ENCODE measurements at places on chromosomes 2 and 18.
A peak's percentile ranks its signal among the peaks of the same experiment; 100 is the strongest.

DNA sequence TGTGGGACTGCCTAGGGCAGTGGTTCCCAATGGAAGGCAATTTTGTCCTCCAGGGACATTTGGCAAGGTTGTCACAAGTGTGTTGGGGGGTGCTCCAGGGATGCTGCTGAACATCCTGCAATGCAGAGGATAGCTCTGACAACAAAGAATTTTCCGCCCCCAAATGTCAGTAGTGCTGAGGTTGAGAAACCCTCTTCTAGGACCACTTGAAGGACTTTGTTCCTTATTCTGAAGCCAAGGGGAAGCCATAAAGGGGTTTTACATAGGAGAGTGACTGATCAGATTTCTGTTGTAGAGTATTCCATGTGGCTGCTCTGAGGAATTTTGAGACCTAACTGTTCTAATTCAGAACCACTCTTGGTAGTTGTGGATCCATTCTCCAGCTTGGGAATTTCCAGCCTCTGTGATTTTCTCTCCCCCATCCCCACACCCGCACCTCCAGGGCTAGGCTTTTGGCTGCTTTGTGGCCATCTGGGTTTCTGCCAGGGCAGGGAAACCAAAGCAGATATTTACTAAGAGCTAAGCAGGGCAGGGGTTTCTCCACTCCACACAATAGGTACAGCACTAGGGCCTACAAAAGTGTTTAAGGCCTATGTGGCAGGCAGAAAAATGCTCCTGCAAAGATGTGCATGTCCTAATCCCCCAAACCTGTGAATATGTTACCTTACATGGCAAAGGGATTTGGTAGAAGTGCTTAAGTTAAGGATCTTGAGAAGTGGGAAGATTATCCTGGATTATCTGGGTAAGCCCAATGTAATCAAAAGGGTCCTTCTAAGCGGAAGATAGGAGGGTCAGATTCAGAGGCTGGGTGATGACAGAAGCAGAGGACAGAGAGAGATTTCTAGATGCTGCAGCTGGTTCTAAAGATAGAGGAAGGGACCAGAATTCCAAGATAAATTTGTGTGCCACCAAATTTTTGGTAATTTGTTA is 135.4 kb downstream of the TMEM17 start:
- peak; percentile 12 for DNase-seq

- DNase-seq, result no peak
Measured at GRCh38 chr2:54687595-54688152, 35.8 kb upstream of the EML6 start.

DNA sequence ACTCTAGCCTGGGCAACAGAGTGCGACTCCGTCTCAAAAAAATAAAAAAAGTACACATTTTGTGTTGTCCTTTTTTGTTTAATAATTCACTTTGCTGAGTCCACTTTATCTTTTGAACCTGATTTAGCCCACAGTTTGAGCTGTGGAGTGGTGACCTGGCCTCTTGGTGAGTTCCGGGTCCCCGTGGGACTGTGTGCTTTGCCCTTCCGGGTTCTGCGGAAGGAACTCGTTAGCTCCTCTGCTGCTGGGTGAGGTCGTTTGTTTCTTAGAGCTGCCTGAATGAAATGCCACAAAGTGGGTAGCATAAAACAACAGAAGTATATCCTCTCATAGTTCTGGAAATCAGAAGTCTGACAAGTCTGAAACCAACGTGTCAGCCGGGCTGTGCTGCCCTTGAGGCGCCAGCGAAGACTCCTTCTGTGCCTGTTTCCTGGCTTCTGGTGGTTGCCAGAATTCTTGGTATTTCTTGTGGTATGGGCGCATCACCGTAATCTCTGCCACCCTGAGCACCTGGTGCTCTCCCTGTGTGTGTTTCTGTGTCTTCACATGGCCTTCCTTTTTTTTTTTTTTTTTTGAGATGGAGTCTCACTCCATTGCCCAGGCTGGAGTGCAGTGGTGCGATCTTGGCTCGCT is 3.5 kb downstream of the EFHD1 start:
- no peak for DNase-seq

DNA sequence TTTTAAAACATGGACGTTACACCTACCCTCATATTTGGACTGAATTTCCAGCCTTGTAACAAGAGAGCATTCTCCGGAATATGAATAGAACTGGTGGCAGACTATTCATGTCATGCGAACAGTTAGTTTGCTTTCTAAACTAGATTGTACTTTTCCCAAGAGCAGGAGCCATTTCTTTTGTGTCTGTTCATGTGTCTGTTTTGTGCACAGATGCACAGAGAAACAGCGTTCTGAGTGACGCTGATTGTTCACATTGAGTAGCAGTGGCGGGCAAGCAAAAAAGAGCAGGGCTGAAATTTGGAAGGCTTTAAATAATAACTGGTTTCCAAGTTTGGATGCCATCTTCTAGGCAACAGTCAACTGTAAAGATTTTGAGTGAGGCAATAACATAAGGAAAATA is 200.3 kb downstream of the NRXN1 start:
- no peak for DNase-seq

DNA sequence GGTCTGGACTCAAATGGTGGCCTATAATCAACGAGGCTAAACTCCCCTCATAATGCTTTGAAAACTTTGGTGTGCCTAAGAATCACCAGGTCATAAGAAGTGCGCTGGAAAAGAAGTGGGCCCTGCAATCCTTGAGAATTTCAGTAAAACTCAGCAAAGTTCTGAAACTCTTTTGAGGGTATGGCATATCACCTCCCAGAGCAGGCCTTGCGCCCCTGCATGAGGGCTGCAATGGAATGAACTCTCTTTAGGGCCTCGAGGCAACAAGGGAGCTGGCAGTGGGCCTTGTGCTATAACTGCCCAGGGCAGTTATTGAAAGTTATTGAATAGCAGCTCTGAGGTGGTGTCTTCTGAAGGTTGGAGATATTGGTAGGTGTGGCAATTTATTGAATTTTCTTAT is 34.5 kb upstream of the AFF3 start:
- no peak for DNase-seq

DNA sequence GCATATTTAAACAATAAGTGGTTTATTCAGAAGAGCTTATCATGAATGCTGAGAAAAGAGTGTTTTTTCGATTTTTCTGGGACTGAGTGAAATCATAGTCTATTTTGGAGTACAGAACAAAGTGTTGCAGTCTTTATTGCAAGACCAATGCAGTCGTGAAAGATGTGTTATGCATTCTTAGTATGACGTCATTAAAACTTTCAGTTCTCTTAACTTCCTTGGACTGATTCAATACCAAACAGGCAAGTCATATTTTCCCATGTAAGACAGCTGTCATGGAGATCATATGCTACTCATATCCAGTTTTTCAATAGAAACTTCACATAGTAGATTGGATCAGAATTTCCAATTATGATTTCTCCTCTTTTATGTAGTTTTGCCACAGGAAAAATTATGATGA is 92.6 kb downstream of the RIT2 start:
- no peak for DNase-seq

DNA sequence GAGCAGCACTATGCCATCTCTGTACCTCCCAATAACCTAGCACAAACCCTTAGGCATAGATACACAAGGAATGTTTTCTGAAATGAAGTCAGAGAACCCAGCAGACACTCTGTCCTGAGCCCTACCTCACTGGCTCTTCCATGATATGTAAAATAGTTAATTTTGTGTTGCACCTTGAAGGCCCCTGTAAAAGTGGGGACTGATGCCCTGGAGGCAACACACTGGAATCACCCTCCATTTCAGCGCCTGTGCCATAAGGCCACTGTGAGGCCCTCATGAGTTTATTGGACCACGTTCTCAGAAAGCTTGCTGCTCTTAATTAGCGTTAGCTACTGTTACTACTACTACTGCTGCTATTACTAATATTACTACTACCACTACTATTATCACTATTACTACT is 670.1 kb upstream of the SOX11 start:
- DNase-seq, result no peak
